Cardiac septum (tissue), 1 donor: ENCODE measurements at places on chromosomes 6 and 20.

GRCh38 chr6:24547243-24547642 lies 52.5 kb downstream of the ALDH5A1 start:
- no peak for DNase-seq

DNA sequence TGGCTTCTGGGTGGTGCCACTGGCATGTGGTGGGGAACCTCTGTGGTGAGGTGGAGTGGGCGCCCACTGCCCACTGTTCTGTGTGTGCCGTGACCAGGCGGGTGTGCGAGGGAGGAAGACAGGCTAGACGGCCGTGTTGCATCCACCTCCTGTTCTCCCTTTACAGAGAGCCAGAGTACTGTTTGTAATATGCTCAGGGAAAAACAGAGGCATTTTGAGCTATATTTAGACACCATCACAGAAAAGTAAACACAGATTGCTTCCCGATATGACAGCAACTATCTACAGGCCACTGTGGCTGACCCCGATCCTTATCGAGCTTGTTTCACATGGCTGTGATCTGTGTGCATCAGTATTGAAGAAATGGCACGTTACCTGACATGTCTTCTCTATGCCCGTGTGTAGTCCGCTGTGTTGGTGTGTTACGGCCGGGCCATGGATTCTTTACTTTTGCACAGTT lies 45.6 kb downstream of the ARID1B start:
- no peak for DNase-seq

DNA sequence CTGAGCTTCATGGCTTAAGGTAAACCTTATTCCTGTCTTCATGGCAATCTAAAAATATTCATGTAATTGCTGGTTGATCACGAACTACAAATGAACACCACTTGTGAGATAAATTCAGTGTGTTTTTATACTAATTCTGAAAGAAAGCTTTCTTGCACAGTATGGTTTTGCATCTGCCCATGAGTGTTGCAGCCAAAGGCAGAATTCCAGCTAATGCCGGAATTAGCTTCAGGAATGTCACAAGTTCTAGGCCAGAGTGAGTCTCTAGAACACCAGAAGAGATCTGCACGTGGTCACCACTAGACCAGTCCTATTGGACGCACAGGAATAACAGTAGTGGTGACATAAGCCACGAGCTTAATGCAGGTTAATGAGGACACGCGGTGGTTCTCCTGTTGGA lies 223.7 kb downstream of the CDH4 start:
- no peak for DNase-seq

- DNase-seq: no peak
These were observed 286.0 kb downstream of the ADGB start for GRCh38 chr6:146884728-146885127.

DNA sequence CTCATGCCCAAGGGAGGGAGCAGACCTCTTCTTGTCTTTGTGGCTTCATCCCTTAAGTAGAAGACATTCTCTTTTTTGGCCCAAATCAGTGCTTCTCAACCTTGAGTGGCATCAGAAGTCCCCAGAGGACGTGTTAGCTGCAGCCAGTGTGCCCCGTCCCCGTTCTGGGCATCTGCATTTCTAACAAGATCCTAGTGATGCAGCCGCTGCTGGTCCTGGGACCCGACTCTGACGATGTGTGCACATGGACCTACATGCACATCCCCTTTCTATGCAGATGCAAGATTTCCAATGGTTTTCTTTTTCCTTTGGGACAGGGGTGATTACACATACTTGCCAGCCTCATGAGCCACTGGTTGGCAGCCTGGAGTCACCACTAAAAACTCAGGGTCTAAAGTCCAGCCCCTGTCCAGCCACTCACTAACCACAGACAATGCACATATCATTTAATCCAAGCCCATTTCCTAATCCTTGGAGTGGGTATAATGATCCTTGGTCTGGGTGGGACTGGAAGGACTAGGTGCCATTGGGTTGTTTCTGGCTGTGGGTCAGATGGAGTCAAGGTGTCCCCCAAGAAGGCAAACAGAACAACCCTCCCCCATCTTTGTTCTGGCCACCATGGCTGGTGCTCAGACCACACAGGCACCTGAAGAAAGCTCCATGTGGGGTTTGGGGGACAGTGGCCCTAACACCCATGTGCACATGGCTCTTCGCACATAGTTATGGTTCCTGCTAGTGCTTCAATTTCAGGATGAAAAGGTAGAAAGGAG lies 6.4 kb downstream of the ACSS1 start:
- peak; percentile 47 for DNase-seq

DNA sequence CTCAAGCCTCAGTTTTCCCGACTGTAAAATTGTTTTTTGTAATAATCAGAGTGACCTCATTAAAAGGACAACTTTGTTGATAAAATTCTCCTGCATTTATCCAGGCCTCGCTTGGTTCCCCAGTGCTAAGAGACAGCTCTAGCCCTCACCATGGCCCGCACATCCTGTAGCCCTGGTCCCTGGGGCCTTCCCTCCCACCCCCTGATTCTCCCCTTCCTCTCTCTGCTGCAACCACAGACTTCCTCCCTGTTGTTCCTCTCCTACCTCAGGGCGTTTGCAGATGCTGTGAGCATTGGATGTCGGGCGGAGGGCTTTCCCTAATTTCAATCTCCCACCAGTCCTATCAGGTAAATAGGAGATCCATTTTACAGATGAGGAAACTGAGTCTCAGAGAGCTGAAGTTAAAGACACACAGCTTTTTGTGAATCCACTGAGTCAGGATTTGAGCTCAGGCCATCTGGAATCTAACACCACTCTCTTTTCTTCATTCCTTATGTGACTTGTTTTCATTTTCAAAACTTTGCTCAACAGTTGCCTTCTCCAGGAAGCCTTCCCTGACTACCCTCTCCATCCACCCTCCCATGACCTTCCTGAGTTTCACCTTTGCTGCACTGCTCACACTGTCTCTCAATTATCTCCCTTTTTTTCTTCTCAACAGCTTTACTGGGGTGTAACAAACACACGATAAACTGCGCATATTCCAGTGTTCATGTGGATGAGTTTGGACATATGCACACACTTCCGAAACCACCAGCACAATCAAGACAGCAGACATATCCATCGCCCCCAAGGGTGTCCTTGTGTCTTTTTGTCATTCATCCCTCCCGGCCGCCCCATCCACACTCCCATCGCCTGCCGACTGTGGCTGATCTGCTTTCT lies 107.1 kb downstream of the CEBPB start:
- DNase-seq: peak; percentile 82

DNA sequence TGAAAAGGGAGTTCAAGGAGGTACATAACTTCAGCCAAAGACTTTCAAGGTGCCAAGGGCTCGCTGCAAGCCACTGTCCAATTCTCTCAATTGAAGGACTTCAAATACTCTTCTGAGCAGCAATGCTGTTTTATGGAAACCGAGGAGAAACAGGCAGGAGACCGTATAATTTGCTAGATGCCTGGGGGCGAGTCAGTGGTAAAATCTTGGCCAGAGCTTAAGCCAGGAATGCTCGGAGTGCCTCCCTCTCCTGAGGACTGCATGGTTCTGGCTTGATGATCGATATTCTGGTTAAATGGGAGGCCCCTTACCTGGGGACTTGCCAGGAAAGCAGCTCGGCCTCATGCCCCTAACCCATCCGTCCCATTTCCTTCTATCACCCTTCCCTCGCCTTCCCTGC lies 35.8 kb upstream of the NOP56 start:
- DNase-seq: no peak

DNA sequence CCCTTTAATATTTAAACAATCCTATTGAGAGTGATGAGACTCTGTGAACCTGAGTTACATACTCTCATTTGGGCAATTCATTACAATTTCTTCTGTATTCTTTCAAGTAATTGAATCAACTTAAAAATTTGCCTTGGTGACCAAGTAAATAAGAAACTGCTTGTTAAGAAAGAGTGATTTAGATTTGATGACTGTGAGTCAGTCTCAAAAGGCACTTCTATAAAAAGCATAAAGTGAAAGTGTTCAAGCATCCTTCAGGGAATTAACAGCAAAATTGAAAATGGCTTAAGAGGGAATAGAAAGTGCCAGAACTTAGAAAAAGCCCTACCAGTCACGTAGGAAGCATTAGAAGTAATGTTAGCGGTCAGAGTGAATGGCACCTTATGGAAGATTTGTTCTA lies 654.7 kb downstream of the EPM2A start:
- DNase-seq: no peak

DNA sequence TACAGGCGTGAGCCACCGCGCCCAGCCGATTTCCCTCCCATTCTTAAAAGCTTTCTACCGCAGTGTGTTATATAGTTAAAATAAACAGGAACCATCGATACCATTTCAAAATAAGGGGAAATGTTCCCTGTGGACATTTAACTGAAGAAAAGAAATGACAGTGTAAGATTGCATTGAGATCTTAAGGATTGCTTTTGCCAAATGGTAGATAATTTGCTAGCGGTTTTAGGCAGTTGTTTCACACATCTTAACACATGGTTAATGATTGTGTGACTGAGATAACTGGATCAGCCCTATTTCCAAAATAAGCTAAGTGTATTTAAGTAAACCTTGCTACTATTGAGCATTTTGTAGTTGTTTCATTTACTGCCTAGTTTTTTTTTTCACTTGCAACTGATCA lies 15.6 kb downstream of the STX16 start:
- no peak for DNase-seq

DNA sequence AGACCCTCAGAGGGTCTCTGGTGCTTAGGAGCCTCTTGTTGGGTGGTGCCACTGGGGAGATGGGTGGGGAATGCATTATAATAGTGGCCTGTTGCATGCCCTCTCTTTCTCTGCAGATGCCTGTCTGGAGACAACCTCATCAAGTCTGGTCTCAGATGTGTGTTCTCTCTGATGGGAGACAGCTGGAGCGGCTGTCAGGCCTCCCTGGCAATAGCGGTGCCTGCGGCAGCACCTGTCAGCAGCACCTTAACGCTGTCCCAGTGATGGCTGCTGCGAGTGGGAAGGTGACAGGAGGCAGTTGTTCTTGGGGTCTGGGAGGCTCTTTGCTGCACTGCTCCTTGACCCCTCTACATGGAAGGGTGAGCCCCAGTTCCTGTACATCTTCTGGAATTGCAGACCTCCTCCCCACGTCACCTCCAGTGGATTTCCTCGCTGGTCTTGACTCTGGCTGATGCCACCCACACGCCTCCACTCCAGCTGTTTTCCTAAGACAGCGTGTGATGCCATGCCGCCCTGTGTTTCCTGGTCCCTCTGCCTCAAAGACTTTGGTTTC lies 63.3 kb upstream of the BLCAP start:
- DNase-seq: no peak

GRCh38 chr6:167047554-167047953 lies 48.4 kb downstream of the CEP43 start:
- DNase-seq: peak; percentile 83

- DNase-seq: no peak
These were observed 17.1 kb downstream of the RPRD1B start for GRCh38 chr20:38050686-38051085.

GRCh38 chr6:107624541-107624940 lies 134.6 kb downstream of the SOBP start:
- DNase-seq: no peak

DNA sequence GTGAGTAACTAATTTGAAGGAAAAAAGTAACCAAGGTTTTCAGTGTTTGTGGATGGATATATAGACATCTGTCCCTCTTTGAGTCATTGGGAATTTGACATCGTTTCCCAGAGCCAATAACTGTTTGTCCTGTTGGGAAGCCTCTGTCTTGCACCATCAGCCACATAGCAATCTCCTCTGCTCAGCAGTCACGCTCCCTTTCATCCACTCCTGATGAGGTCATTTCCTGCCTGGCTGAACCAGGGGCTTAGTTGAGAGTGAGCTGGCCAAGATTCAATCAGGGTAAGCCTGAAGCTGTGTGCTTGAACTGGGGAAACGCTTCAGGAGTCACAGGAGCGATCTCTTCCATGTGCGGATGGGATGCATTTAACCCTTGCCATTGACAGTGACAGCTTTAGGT lies 121.5 kb upstream of the FOXQ1 start:
- DNase-seq: no peak

DNA sequence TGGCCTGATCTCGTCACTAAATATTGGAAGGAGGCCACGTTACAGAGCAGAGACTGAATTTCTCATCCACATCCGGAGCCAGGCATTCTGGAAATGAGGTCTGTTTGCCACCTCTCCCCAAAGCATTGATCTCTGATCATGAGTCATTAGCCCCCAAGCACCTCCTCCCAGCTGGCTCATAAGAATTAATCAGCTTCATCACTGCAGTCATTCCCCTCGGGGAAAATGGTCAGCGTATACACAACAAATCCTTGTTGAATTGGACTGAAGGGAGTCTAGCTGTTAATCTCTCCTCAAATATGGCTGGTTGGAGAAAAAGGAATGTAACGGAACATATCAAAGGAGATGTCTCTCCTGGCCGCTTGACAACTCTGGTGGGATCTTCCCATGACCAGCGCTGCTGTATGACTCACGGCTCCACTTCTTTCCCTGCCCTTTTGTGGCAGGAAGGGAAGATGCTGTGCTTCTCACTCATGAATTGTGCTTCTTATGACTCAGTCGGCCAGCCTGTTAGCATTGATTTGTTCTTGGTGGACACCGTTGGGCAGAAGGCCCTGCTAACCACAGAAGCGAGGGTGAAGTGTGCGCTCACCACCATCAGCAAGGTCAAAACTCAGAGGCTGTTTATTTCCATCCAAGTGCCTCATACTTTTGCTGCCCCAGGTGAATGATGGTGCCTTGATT lies 76.7 kb downstream of the RNF182 start:
- DNase-seq: no peak

- DNase-seq: no peak
These were observed 58.7 kb upstream of the SULF2 start for GRCh38 chr20:47843886-47844567.

GRCh38 chr6:43680308-43681200 lies 7.0 kb downstream of the MRPS18A start:
- DNase-seq: no peak

DNA sequence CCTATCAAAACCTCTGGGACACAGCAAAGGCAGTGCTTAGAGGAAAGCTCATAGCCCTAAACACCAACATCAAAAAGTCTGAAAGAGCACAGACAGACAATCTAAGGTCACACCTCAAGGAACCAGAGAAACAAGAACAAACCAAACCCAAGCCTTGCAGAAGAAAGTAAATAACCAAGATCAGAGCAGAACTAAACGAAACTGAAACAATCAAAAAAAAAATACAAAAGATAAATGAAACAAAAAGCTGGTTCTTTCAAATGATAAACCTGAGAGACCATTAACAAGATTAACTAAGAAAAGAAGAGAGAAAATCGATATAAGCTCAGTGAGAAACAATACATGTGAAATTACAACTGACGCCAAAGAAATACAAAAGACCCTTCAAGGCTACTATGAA lies 34.8 kb upstream of the RUNX2 start:
- no peak for DNase-seq

DNA sequence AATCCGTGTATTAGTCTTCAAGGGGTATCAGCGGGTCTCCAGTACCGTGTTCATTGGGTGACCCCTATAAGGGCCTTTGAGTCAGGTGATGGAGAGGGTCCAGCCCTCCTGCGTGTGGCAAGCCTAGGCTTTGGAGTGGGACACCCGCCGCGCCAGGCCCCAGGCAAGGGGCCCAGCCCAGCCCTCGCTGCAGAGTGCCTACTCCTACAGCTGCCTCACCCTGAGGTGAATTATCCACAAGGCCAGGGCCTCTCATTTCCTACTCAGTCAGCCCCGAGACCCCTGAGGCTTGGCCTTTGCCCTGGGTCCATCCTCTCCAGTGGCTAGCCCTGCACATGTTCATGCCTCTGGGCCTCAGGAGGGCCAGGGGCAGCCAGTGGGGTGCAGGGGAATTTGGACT lies 45.1 kb downstream of the TMEM242 start:
- DNase-seq: no peak

GRCh38 chr6:111971181-111971841 lies 82.6 kb upstream of the CCN6 start:
- no peak for DNase-seq

GRCh38 chr20:39603219-39603618 lies 641.1 kb downstream of the DHX35 start:
- no peak for DNase-seq
